Activated naive CD8-positive, alpha-beta T cell treated with anti-CD3 and anti-CD28 coated beads for 36 hours (primary cell): ENCODE measurements at places on chromosomes 4 and X. TPM values are rescaled to one million over a fixed set of nuclear protein-coding genes. Genes with fewer than 3 reads are reported as not detected.
A peak's percentile ranks its signal among the peaks of the same experiment; 100 is the strongest.

Gene ABCB7
- 34.1 TPM for total RNA-seq

DNA sequence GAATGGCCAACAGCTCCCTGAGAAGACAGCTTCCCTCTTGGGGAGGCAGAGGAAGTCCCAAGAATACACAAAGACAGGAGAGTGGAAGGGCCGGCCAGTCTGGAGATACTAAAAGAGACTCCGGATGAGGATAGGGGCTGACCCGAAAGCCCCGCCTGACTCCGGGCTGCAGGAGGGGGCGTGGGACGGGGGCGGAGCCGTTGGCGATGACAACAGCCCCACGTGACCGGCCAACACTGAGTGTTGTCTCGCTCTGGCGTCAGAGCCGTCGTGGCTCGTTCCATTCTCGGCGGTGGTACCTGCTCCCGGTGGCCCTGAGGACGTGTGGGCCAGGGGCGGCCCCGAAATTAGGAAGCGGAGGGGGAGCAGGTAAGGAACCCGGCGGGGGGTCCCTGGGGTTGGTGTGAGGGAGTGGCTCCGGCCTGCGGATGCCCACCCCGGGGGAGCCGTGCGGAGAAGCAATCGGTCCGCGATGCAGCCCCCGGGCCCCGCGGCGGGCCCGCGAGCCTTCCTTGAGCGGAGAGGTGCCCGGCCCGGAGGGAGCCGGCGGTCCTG is at the start of gene BEX4:
Gene BEX4, plus strand, starts transcription at position 239 of the 555 bp plus-strand sequence. CDS start 1,046 bp downstream, outside the sequence.
- DNase-seq = peak; percentile 84

Gene MAGEB10
- total RNA-seq = not detected

Gene HGFAC
- total RNA-seq = not detected
